ENCODE measurements at places on chromosomes 2 and 18.

- DNase-seq, result peak; percentile 12
Measured at GRCh38 chr18:10851824-10852319, 297.5 kb downstream of the PIEZO2 start.

DNA sequence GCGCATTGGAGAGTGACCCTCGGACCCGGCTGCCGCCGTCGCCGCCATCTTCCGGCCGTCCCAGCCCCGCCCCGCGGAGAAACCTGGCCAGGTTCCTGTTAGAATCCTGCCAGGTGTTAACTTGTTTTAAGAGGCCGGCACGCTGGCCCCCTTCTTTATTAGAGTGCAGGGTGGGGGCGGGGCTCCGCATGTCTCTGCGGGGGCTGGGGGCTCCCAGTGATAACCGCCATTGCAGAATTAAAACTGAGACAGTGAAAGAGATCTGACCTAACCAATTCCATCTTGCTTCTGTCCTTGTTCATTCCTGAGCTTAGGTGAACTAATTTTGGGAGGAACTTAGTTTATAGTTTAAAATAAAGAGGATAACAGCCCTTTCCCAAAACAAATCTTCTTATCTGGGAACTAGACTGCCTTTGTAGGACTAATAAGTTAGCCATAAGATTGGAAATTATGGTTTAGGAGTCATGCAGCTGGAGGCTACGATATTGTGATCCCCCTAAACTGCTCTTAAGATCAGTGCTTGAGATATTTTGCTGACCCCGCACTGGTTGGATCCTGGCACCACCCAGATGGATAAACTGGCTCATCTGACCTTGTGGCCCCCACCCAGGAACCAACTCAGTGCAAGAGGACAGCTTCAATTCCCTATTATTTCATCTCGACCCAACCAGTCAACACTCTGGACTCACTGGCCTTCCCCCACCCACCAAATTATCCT is 543 bp upstream of the STARD7 start:
- DNase-seq, result no peak

- DNase-seq, result no peak
Measured at GRCh38 chr2:128876986-128877983, 558.6 kb upstream of the HS6ST1 start.

DNA sequence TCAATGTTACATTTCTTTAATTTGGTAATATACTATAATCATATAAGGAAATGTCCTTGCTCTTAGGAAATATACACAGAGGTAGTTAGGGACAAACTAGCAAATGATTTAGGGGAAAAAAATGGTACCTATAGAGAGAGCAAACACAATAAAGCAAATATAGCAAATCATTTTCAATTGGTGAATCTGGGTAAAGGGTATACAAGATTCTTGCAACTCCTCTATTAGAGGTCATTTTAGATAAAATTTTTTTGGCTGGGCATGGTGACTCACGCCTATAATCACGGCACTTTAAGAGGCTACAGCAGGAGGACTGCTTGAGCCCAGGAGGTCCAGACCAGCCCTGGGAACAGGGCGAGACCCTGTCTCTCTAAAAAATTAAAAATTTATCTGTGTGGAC is 44.4 kb downstream of the STRN start:
- no peak for DNase-seq

DNA sequence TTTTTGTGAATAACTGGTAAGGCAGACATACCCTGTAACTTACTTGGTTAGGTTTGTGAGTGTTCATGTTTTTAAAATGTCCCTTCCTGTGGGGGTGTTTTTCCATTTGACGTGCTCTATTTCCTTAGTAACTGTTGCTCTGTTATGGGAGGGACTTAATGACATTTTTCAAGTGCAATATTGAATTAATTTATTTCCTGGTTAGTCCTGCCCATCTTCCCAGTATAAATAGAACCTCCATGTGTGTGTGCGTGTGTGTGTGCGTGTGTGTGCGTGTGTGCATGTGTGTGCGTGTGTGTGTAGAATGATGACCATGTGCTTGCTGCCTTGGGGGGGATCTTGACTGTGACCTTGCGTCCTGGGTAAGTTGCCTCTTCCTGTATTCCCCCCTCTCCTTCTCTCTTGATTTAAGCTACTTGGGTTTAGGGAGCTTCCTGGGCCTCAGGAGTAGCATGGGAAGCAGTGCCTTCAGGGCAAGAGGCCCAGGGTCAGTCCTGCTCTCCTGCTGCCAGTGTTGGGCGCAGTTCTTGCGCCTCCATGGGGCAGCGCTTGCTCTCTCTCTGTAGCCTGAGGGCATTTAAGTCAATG is 163.9 kb downstream of the LDLRAD4 start:
- no peak for DNase-seq

DNA sequence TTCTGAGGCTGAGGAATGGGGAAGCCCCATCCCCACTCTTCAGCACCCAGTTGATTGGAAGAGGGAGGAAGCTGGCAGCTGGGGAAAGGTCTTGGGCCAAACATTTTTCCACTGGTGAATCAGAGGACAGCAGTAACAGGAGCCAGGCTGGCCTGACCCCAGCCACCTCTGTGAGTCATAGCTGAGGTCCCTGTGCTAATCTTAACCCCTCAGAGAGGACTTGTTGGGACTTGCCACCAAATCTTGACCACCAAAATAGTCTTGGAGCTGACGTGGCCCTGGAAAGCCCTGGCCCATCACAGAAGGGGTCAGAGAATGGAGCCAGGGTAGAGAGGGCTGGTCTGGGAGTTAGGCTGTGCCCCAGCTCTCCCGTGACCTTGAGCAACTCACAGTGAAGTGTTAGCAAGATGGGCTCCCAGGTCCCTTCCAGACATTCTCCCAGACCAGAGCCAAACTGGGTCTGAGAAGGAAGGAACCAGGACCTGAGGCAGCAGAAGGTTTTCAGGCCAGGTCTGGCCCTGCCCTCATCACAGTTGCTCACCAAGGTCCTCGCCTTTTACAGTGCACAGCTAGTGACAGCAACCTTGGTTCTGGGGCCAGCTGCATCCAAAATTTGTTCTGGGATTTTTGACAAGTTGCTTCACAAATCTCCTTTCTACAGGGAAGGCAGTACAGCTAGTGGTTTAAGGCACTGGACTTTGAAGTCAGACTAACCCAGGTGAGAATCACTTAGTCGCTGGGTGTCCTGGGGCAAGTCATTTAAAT is 266.6 kb downstream of the CYP26B1 start:
- no peak for DNase-seq

- no peak for DNase-seq
Measured at GRCh38 chr2:217784996-217785543, 217.7 kb downstream of the TNS1 start.

GRCh38 chr2:120105360-120105759 is 92.5 kb downstream of the EPB41L5 start:
- DNase-seq, result no peak

DNA sequence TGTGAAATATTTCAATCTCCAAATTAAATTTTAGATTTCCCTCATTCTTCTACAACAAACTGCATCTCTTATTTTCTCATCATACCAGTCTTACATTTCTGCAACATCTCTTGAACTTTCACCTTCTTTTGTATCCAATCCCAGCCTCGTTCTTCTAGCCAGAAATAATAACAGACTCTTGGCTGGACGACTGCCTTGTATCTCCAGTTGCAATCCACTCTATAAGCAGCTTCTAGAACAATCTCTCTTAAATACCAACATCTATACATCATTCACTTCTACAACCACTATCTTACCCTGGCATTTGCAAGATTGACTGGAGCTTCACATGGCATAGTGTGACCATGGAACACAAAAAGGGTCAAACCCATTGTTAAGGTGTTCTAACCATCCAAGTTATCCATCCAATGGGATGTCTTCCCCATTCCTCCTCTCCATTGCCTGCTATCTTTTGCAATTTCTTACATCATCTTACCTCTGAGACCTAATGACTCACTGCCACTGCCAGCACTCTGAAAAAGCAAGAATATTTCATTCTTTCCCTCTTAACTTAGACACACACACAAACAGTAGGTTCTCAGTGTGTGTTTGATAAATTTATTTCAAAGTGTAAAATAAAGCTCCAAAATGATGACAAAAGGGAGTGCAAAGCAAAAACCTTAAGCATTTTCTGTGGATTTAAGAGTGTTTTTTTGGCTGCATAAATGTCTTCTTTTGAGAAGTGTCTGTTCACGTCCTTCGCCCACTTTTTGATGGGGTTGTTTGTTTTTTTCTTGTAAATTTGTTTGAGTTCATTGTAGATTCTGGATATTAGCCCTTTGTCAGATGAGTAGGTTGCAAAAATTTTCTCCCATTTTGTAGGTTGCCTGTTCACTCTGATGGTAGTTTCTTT is 145.6 kb downstream of the METTL4 start:
- no peak for DNase-seq
